CD8-positive, alpha-beta memory T cell (primary cell): ENCODE measurements at places on chromosomes 1 and 21. TPM values are rescaled to one million over a fixed set of nuclear protein-coding genes. Genes with fewer than 3 reads are reported as not detected.

DNA sequence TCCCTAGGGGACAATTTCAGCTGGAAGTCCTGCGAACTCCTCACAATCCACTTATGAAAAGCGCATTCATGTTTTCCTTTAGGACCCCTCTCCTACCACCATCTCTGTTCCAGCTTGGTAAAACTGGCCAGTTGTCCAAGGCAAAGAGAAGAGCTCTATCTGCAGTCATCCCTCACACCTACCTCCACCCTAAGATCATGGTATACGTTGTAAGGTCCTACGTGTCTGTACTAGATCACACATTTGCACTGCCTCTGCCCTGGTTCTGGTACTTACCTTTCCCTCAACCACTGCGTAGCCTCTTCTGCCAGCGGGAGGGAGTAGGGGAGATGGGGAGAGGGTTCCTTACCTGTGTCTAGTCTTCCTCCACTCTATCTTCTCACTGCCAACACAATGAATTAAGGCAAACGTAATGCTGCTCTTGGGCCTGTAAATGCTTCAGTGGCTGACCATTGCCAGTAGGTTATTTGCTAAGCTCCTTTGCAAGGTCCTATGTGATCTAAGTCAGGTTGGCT lies 739 bp upstream of the NUP133 start:
- no peak for DNase-seq

- DNase-seq, result no peak
Observed at GRCh38 chr1:207128336-207128921, 24.4 kb downstream of the C4BPA start.

The LRRC53 gene
- not detected for total RNA-seq

- DNase-seq, result no peak
Observed at GRCh38 chr1:81670286-81670685, 130.4 kb upstream of the ADGRL2 start.

- no peak for DNase-seq
Observed at GRCh38 chr1:225004396-225004795, 74.9 kb downstream of the DNAH14 start.

GRCh38 chr21:34072145-34073031 lies 990 bp upstream of the MRPS6 start:
- no peak for DNase-seq

GRCh38 chr1:12251442-12251841 lies 21.6 kb downstream of the VPS13D start:
- no peak for DNase-seq

The CDK18 gene
- total RNA-seq, result 1.6 TPM

DNA sequence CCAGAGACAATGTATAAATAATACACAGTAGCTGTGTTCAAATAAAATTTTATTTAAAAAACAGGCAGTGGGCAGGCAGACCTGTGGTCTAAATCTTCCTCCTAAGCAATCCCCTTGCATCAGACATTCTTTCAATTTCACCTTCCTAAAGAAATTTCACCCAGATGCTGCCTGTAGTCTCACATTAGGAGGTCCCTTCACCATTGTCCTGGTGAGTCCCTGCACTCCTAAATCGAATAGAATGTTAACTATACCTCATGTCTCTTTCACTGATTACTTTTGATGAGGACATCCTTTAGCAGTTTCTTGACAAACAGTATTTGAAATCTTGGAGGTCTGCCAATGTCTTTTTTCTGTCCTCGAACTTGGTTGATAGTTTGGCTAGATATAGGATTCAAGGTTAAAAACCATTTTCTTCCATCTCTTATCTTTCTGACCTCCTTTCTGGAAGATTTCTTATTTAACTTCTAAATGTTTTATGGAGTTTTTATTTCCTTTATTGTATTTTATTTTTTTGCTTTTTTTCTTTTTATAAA lies 77.5 kb downstream of the LPGAT1 start:
- no peak for DNase-seq

DNA sequence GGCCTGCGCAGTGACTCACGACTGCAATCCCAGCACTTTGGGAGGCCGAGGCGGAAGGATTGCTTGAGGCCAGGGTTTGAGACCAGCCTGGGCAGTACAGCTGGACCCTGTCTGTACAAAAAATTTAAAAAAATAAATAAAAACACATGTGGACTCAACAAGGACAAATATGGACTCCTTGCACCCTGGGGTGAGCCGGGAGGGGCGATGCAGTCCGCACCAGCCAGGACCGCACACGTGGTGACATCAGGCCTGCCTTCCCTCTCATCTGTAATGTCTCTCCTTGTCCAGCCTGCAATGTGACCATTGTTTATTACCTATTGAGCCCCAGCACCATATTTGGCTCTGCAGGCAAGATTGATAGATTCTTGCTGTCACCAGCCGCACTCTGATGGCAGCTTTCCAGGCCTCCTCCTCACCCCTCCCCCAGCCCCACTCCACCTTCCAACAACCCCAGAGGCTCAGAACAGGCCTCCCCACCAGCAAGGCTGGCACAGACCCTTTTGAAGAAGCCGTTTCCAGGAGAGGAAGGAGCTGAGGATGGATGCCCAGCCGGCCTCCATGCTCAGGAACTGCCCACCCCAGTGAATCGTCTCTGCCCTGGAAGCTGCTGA lies 55.2 kb downstream of the IRF2BP2 start:
- DNase-seq, result no peak

- DNase-seq, result no peak
Observed at GRCh38 chr1:227888404-227889046, 59.2 kb downstream of the WNT9A start.

- DNase-seq, result no peak
Observed at GRCh38 chr1:173400387-173400995, 76.6 kb upstream of the PRDX6 start.

GRCh38 chr1:242523719-242524570 lies 552 bp downstream of the PLD5 start:
- no peak for DNase-seq

The SLC6A9 gene
- total RNA-seq, result 7.3 TPM

- no peak for DNase-seq
Observed at GRCh38 chr1:175470591-175470990, 272.8 kb downstream of the TNR start.

The EPS8L3 gene
- not detected for total RNA-seq

GRCh38 chr1:41158147-41158875 lies 83.8 kb downstream of the SCMH1 start:
- DNase-seq, result no peak

The NMNAT2 gene
- not detected for total RNA-seq

DNA sequence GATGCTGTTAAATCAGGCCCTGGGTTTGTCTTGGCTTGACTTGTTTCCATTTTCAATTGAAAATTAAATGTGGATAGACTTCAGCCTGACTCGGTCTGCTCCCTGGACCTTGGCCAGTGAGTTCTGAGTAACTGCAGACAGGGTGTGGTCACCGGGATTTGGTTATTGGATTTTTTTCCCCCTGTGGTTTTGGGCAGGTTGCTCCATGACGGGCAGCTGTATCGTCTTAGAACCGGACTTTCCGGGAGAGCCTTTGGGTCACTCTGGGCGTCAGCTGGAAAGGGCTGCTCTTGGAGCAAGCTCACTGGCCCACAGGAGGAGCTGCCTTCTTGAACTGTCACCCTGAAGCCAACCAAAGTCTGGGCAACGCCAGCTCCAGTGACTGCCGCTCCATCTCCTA lies 75.0 kb downstream of the CLIC6 start:
- no peak for DNase-seq

DNA sequence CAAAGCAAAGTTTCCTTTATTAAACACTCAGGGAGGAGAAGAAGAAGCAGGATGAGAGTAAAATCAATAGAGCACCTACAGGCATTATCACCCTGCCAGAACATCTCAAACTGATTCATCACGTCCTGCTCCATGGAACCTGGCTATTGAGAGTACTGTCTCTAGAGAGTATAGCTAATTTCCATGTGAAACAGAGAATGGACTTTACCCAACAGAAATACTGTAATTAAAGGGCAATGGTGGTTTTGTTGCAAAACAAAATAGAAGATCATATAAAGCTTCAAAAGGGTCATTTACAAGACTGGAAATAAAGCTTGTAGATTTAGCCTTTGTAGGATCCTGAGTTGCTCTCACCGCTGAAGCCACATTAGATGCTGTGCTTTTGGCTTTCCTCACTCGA lies 69.3 kb downstream of the XCL1 start:
- no peak for DNase-seq

DNA sequence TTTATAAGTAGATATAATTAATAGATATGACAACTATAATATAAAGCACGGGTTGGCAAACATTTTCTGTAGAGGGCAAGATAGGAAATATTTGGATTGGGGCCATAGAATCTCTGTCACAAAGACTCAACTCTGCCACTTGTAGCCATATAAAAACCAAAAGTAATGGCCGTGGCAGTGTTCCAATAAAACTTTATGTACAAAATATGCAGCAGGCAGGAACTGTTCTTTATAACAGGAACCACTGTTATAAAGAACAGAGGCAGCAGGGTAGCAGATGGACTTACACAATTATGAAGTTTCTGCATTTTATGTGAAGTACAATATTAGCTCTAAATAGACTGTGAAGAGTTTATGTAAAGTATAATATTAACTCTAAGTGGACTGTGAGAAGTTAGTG lies 16.9 kb upstream of the QSOX1 start:
- DNase-seq, result no peak

The TMCO4 gene
- total RNA-seq, result 16.6 TPM

The COL9A2 gene
- total RNA-seq, result 4.4 TPM

DNA sequence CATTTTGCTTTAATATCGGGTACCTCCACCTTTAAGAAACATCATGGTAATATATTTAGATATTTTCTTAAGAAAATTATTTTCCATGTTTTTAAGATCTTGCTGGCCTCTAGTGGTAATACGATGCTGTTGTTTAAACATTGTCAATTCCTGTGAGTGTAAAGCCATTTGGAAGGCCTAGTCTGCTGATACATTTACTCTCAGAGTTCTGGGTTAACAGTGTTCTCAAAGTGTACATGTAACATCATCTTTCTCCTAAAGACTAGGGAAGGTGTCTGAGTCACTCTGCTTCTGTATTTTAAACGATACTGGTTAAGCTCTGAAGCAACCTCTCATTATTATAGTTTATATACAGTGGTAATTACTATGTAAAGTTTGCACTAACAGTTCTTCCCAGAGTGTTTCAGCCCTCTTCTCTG lies 189.1 kb downstream of the RASAL2 start:
- DNase-seq, result no peak

GRCh38 chr1:232943679-232944252 lies 6.6 kb upstream of the NTPCR start:
- DNase-seq, result no peak

DNA sequence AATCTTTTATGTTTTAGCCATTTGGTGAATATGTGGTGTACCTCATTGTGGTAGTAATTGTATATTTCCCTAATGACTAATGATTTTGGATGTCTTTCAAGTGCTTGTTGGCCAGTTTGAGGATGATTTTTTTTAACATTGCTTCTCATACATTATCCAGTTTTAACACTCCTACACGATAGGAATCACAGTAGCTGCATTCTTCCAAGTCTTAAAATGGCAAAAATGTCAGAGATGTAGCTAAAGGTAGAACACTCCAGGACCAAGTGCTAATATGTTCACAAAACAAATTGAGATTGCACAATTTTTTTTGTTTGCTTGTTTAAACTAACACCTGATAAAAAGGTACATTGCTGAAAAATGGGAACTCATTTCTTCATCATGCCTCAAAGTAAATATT lies 11.7 kb downstream of the USP25 start:
- no peak for DNase-seq

DNA sequence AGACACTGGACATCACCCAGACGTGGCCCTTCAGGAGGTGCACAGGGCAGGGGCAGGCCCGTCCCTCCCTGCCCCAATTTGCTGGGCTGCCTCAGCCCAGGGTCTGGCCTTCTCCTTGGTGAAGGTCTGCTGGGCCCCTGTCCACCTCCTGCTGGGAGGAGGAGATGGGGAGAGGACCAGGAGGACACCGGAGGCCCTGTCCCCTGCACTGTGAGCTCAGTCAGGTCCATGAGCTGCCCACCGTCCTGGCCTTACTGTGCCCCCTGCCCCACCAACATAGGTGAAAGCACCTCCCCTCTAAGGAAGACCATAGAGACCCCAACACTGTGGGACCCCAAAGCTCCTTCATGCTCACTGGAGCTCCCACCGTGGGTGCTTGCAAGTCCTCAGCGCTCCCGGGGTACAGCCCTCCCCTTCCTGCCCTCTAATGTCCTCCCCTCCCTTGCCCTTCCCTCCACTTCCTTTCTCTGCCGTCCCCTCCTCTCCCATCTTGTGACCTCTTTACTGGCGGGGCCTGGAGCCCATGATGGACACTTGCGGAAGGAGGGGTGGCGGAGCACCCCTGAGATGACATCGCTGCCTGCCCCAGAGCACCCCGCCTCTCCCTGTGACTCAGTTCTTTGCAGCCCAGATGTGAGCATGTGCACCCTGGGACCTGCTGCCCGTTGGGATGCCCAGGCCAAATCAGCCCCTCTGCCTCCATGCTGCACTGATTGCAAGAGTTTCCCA lies 4.6 kb downstream of the LRRC3 start:
- no peak for DNase-seq

DNA sequence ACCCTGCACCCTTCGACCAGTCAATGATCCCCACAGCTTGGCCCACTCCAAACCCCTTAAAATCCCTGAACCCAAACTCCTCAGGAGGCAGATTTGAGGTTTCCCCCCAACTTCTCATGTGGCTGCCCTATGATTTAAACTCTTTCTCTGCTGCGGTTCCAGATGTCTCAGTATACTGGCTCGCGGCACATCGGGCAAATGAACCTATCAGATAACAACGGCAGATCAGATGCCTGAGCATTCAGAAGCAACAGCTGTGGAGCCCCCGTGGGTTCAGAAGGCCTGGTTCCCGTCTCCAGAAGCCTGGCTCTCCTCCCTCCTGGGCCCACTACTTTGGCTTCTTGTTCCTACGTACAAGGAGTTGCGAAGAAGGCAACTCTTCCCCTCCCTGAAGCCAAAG lies 43.3 kb upstream of the H6PD start:
- DNase-seq, result no peak

DNA sequence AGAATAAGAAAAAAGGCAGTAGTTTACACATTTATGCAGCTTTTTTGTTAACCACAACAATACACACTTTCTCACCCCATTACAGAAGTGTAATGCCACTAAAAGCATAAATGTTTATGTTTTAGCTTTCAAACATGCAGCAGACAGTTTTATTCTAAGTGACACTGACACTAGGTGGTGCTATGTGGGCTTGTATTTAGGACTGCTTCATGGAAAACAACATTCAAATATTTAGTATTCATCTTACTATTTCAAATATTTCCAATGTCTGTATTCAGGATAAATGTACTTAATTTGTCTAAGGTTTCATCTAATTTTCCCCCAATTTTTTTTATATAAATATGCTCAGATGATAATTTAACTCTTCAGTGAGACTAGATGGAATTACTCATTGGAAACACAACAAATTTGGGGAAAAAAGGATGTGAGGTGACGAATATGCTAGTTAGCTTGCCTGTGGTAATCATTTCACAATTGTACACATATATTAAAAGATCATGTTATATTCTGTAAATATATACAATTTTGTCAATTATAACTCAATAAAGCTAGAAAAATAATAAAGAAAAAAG lies 71.4 kb downstream of the USP1 start:
- no peak for DNase-seq

- DNase-seq, result no peak
Observed at GRCh38 chr1:217088011-217088410, 364.8 kb upstream of the ESRRG start.
